Adipose tissue (tissue), 3 donors: ENCODE measurements at places on chromosomes 11 and 22. TPM values are rescaled to one million over a fixed set of nuclear protein-coding genes. Genes with fewer than 3 reads are reported as not detected.

SESN3 gene
- polyA plus RNA-seq = 1.5 TPM

MS4A12 gene
- not detected for polyA plus RNA-seq

TMEM191C gene
- 0.64 TPM for polyA plus RNA-seq

OR52I2 gene
- polyA plus RNA-seq = not detected

C11orf52 gene
- polyA plus RNA-seq = 22.0 TPM

UVRAG gene
- 3.8 TPM for polyA plus RNA-seq

TMEM151A gene
- polyA plus RNA-seq = 0.22 TPM

ZBED5 gene
- polyA plus RNA-seq = 19.3 TPM

AQP11 gene
- polyA plus RNA-seq = 1.1 TPM

TMEM191B gene
- polyA plus RNA-seq = 0.42 TPM

BARX2 gene
- 2.7 TPM for polyA plus RNA-seq

RFPL2 gene
- polyA plus RNA-seq = not detected

KCNJ5 gene
- 0.34 TPM for polyA plus RNA-seq

APLNR gene
- 0.78 TPM for polyA plus RNA-seq

RTCB gene
- 34.4 TPM for polyA plus RNA-seq
